ENCODE measurements at places on chromosomes 5 and 9.

GRCh38 chr5:139688751-139689372, 40.7 kb downstream of the CXXC5 start:
- no peak for DNase-seq

DNA sequence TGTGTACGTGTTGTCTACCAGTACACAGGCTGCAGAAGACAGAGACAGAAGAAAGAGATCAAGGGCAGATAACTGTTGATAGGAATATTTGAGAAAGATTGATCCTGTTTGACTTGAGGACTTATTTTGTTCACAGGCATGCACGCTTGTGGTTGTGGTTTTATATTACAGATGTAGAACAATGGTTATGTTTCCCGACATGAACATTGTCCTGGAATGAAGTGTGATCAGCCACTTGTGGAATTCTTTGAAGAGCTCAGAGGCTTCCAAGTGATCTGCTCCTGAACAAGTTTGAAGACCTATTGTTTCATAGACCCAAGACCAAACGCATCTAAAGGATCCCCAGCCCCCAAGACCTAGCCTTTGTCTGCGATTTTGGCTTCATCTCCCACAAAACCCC, 13.7 kb downstream of the TEX53 start:
- DNase-seq = no peak

GRCh38 chr9:86443992-86444391, 89.8 kb upstream of the TUT7 start:
- DNase-seq = no peak

- no peak for DNase-seq
Measured at GRCh38 chr5:72602696-72603685, 95.8 kb upstream of the ZNF366 start.

DNA sequence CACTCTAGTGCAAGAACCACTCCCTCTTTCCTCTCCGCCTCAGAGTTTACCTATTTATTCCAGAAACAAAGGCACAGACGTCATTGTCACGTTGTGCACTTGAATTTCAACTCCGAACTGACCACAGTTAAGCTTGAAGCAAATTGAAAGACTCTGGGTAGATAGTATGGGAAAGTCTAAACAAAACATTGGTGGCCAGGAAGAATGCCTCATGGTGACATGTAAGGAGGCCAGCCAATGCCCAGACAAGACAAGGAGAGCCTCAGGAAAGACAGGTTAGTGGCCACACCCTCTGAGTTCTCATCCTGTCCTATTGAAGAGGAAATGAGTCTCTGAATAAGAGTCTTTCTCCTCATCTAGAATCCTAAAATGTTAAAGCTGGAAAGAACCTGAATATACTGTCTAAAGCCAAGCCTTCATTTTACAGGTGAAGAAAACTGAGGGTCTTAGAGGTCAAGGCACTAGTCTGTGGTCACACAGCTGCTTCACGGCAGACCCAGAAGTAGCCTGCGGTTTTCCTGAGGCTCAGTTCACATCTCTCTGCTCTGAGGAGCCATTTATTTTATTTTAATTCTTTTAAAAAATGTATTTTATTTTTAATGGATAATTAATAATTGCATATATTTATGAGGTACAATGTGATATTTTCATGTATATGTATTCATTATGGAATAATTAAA, 30.2 kb downstream of the ZFAND5 start:
- no peak for DNase-seq

- DNase-seq = no peak
Measured at GRCh38 chr5:171447226-171447625, 27.8 kb downstream of the FGF18 start.

- no peak for DNase-seq
Measured at GRCh38 chr5:143026380-143026779, 256.2 kb downstream of the ARHGAP26 start.

DNA sequence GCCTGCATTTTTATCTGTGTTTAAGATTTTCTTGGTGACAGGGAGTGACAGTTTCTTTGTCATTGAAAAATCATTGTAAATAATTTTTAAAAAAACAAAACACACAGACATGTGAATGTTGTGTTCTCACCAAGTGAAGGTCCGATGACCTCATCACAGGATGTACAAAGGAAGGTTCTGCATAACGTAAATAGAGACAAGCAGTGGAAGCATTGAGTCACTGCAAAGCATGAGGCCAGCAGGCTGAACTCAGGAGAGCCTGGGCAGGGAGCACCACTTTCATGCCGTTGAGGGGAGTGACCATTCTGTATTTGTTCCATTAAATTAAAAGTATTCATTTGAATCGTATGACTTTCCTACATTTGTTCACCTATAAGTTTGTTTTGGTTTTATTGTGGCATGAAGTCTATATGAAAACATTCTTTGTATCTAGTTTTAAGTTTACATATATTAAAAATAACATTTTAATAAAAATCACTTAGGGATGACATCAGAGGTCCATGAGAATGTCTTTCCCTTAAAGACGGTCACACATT, 70.4 kb upstream of the TLE1 start:
- DNase-seq = no peak

DNA sequence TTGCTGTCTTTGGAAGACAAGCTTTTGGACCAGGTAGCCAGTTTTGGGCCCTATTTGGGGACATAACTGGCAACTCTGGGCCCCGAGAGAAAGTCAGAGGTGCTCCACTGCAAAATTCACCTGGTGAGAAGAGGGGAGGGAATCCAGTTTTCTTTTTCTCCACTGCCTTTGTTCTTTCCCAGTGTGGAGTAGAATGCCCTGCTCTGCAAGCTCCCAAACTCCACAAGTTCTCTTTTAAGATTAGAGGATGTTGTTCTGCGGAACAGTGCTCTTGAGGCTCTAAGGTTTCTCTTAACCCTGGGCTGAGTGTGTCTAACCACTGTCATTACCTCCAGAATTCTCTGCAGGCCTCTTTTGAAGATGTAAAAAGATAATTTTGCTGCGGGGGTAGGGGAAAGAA, 25.3 kb downstream of the MACIR start:
- DNase-seq = no peak

DNA sequence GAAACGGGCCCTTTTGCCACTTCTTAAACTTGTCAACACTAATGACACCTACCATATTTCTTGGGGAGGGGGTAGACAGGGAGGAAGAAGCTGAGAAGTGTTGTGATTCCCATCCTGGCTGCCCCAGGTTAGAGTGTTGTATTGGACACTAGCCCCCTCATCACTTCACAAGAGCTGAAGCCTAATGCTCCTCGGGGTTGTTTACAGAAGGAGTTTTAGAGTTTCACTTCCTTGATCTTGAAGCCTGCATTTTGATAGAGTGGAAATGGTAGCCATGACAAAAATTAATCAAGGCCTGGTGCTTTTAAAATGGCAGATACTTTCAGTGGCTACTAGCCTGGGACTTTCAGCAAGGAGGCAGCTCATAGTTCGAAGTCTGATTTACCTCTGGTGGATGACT, 11.0 kb upstream of the FAM120AOS start:
- no peak for DNase-seq

GRCh38 chr9:21357479-21358460, 7.1 kb upstream of the IFNA6 start:
- DNase-seq = no peak

DNA sequence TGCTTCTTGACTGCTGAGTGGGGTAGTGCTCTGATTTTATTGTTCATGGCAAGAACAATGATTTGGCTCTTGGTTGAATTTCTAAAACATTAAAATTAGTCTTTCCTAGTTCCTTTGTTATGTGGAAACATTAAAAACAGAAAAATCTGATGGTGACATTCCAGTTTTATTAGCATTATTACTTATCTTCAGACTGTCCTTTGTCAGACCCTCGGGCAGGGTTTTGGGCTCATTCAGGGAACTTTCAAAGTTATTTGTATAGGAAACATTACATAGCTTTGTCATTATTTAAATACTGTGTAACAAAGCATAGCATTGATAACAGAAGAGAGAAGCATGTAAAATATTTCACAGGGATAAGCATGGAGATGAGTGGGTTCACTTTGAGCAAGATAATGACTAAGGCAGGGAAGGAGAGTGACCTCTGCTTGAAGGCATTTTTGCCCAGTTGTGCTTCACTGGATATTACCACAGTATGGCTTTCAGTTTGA, 119.9 kb downstream of the KDM4C start:
- DNase-seq = no peak

- peak; percentile 10 for DNase-seq
Measured at GRCh38 chr9:107018861-107019545, 156.0 kb downstream of the ZNF462 start.

GRCh38 chr5:80622756-80623155, 31.7 kb upstream of the MSH3 start:
- no peak for DNase-seq

GRCh38 chr9:72952381-72952690, 517 bp downstream of the ALDH1A1 start:
- no peak for DNase-seq

GRCh38 chr5:104177651-104178050, 615.1 kb upstream of the NUDT12 start:
- DNase-seq = no peak

GRCh38 chr5:99771296-99771695, 763.9 kb upstream of the FAM174A start:
- DNase-seq = no peak

DNA sequence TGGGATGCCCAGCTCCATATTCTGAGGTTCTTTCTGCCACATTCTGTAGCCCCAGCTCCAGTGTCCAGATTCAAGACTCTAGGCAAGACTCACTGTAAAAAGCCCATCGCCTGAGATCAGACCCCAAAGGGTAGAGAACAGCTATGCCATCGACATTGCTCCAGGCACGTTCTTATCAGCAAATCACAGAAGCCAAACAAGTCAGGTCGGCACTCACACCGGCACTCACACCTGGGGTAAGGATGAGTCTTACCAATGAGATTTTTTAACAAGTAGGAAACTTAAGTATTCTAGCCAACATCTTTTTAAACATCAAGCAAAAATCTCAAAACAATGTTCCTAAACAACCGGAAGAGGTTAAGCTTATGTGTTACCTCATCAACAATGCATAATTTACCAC, 2.4 kb downstream of the CDKN2AIPNL start:
- no peak for DNase-seq

- peak; percentile 73 for DNase-seq
Measured at GRCh38 chr5:93587597-93588351, 4.8 kb downstream of the NR2F1 start.

DNA sequence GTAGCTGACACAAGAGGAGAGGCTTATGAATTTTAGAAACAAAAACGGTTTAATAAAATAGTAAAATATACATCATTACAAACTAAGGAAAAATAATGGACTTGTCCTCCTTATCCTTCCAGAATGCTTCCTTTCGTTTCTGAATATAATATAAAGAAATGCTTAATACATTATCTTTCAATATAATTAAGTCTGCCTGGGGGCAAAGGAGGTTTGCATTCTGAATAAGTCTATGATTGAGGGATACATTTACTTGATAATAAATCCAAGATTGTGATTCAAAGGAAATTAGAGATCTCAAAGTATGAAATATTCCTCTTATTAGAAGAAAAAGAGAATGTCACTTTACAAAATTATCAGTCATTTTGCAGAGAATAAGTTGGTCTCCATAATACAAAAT, 386.5 kb downstream of the SPATA31D1 start:
- DNase-seq = no peak

DNA sequence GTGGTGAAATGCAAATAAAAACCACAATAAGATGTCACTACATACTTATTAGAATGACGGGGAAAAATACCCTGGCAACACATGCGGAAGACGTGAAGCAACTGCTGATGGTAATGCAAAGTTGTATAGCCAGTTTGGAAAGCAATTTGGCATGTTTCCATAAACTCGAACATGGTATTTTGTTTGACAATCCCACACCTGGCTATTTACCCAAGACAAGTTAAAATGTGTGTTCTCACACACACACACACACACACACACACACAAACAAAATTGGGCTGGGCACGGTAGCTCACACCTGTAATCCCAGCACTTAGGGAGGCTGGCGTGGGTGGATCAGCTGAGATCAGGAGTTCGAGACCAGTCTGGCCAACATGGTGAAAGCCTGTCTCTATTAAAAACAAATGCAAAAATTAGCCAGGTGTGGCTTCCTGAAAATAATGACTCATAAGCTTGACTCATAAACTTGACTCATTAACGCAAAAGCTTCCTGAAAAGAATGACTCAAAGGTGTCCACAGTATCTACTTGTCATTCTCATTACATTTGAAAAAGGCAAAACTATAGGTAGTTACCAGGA, 456.5 kb downstream of the CDH18 start:
- DNase-seq = no peak

- peak; percentile 54 for DNase-seq
Measured at GRCh38 chr9:41229408-41230401, 40.6 kb upstream of the ZNG1F start.

GRCh38 chr9:91690540-91691249, 259.3 kb downstream of the ROR2 start:
- DNase-seq = no peak

DNA sequence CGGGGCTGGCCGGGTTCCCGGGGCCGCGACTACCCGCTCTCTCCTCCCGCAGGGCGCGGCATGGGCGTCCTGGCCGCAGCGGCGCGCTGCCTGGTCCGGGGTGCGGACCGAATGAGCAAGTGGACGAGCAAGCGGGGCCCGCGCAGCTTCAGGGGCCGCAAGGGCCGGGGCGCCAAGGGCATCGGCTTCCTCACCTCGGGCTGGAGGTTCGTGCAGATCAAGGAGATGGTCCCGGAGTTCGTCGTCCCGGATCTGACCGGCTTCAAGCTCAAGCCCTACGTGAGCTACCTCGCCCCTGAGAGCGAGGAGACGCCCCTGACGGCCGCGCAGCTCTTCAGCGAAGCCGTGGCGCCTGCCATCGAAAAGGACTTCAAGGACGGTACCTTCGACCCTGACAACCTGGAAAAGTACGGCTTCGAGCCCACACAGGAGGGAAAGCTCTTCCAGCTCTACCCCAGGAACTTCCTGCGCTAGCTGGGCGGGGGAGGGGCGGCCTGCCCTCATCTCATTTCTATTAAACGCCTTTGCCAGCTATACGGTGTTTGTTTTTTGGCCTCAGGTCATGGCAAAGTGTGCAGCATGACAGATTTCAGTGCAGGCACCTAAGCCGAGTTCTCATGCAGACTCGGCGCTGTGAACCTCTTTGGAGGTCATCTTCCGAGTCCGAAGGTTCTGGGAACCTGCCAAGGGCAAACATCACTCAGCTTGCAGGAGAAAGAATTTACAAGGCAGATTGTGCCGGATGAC, 516 bp downstream of the MRPL41 start:
- peak; percentile 24 for DNase-seq

- DNase-seq = no peak
Measured at GRCh38 chr9:99878651-99879050, 27.8 kb upstream of the STX17 start.

DNA sequence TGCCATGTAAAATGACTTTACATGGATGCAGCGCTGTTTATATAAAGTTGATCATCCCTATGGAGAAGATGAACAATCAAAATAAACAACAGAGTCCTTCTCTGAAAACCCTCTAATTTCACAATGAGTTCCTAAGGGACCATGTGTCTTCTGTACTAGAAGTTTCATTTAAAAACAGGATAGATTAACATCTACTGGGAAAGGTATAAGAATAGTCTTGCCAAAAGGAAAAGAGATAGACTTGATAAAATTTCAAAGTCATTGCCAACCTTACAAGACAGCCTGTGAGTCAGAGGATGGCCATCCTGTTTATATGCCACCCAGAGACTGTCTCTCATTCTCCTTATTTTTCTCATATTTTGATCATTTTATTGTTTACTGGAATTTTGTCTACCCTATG, 367.1 kb upstream of the PDE4D start:
- no peak for DNase-seq

All from kidney (tissue), 22 donors.